Stimulated activated CD4-positive, alpha-beta T cell treated with anti-CD3 and anti-CD28 coated beads, TNF-alpha, amount 100 ng/mL, for 24 hours (primary cell): ENCODE measurements at places on chromosomes 7 and 10.

DNA sequence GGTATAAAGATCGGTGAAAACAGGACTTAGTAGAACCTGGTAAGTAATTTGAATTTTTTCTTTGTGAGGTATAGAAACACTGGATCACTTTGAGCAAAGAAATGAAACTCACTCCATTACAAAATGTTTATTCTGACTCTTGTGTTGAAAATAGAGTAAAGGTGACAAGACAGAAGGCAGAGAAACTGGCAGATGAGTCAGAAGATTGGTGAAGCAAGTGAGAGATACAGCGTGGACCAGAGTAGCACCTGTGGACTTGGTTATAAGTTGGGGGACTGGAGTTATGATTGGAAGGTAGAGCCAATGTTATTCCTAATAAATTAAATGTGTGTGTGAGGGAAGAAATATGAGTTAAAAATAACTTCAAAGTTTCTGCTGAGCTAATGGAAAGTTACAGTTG, 620.9 kb downstream of the ZWINT start:
- DNase-seq: no peak

DNA sequence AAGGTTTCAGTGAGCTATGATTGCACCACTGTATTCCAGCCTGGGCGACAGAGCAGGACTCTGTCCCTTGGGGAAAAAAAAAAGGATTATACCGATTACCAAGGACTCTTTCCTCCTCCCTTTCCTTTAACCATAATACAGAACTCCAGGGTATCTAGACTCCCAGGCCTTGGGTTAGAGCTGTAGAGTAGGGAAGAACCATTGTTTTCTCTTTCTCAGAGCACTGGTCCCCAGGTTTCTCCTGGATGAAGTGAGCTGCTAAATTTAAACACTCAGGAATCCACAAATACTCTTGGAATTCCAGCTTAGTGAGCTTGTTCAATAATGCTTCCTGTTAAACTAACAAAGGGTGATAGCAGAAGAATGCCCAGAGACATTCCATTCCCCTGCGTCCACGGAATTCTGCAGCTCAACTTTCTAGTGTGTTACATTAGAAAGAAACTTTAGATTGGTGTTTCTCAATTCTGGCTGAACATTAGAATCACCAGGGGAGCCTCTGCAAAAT, 14.6 kb upstream of the RPEL1 start:
- DNase-seq: no peak

- no peak for DNase-seq
Measured at GRCh38 chr7:90877201-90877600, 281.1 kb downstream of the CDK14 start.

- no peak for DNase-seq
Measured at GRCh38 chr7:140888087-140888486, 36.6 kb downstream of the BRAF start.

GRCh38 chr10:86233131-86233530, 133.5 kb downstream of the GRID1 start:
- no peak for DNase-seq

DNA sequence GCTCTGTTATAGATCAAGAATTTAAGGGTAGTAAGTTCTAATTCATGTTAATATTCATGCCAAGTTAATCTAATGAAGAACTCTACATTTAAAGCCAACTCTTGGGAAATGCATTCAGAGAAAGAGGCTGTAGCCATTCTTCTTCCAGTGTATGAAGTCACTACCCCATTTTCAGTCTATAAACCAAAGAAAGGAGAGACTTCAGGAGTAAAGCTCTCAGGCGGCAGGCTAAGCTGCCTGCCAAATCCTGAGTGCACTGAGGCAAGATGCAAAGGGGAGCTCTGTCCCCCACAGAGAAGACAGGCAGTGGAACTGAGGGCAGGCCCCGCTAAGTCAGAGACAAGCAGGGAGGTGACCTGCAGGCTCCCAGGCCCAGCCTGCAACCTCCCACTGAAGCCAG, 41.5 kb downstream of the SLIT1 start:
- no peak for DNase-seq
